ENCODE measurements at places on chromosomes 6 and 20.

GRCh38 chr20:4483961-4484360 is 237.7 kb upstream of the PRND start:
- no peak for DNase-seq

- DNase-seq = no peak
These were observed 8.0 kb downstream of the MUCL3 start for GRCh38 chr6:30948811-30949210.

DNA sequence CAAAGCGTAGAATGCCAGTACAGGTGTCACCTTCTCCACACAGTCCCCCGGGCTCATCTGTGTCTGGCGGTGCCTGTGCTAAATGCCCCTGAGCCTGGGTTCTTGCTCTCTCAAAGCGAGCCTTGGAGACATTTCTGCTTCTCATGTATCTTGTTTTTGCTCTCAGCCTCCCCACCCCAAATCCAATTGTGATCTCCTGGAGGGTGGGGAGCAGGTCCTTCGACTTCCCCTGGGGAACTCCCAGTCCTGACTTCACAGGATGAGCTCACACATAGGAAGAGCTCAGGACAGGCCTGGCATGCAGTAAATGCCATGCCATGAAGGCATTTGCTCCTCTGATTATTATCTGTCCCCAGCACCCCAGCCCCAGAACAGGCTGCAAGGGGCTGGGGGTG is 58.1 kb downstream of the NOL4L start:
- no peak for DNase-seq

DNA sequence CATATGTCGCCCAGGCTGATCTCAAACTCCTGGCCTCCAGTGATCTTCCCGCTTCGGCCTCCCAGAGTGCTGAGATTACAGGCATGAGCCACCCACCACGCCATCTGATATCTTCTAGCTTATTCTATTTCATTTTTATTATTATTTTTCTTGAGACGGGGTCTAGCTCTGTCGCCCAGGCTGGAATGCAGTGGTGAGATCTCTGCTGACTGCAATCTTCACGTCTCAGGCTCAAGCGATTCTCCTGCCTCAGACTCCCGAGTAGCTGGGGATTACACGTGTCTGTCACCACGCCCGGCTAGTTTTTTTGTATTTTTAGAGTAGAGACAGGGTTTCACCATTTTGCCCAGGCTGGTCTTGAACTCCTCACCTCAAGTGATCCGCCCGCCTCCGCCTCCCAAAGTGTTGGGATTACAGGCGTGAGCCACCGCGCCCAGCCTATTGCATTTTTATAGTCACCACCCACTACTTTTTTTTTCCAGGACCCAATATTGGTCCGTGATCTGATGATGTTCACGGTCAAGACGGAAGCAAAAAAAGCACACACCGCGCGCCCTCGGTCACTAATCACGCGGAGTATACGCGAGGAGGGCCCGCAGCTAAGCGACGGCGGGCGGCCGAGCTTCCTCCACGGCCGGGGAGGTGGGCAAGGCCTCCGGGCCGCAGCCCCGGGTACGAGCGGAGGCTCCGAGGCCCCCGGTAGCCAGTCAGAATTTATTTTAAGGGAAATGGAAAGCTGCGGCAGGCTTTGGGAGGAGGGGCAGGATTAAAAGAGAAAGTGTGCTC is 1.1 kb upstream of the LSM14B start:
- no peak for DNase-seq

GRCh38 chr6:56927538-56928453 is 27.1 kb upstream of the BEND6 start:
- DNase-seq = no peak

GRCh38 chr20:4726710-4727397 is 5.1 kb downstream of the PRND start:
- no peak for DNase-seq

- DNase-seq = no peak
These were observed 36.5 kb upstream of the BCLAF1 start for GRCh38 chr6:136326038-136326553.

DNA sequence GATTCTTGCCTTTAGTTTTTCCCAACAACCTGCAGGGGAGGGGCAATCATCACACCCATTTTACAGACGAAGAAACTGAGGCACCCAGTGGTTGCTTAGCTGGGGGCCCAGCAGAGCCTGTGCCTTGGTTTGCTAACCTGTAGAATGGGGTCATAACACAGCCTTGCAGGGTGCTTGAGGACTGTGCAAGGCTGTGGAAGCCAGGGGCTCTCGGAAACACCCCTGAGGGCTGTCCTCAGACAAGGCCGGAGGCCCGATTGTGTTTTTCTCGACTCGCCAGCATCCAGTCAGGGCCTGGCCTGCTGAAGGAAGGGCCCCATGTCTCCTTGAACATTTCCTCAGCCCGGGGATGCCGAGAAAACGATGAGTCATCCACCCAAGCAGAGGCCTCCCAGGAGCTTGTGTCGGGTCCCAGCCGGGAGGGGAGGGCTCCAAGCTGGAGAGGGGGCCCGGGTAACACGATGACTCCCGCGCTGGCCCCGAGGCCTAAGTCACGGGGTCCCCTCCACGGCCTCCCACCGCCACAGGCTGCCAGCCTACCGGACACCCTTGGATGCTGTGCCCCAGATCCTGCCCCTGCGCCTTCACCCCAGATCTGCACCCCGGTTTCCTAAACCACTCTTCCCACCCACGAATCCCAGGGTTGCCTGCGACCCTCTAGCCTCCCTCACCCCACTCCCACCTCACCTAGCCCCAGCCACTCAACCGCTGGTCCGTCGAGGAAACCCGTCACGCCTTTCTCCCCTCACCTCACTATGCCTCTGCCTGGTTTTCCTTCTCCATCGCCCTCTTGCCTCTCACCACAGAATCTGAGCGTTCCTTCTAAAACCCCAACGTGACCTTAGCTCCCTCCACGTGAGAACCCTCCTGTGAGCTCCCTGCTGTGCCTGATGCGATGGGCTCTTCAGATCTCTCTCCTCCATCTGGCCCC is 10.6 kb downstream of the NOL4L start:
- DNase-seq = no peak

GRCh38 chr6:50791900-50792508 is 26.7 kb upstream of the TFAP2B start:
- DNase-seq = no peak

GRCh38 chr20:20297752-20298151 is 70.2 kb upstream of the INSM1 start:
- no peak for DNase-seq

DNA sequence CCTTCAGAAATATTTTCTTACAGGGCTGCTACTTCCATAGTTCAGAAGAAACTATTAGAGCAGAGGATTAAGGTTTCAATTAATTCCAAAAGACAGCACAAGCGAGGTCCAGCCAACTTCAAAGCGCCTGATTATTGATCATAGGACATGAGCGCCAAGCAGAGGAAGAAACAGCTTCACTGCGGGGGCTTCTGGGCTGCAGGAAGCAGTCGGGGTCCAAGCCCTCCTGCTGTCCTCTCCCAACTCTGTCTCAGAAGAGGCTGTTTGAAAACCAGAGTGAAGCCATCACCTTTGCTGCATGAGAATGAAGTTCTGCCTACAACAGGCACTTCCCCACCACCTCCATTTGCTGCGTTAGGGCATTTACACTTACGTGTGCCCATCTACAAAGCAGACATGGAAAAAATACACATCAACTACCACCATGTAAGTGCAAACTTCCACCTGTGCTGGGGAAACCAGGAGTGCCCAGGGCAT is 23.9 kb downstream of the SUMO4 start:
- no peak for DNase-seq

GRCh38 chr6:139473731-139474130 is 99.3 kb upstream of the CITED2 start:
- no peak for DNase-seq

DNA sequence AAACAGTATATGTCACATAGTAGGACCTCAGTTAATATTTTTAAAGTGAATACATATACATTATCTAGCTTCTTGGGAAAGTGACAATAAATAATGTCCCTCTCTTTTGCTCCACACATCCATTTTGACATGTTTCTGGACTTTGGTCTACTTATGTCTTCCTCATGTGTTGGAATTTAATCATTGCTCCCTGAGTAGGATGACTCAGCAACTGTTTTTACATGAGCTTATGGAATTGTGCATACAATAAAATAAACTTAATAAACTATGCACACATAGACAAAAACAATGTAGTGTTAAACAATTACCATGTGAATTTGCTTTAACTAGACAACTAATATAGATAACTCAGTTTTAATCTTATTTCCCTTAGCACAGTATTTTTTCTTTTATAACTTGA is 503.8 kb downstream of the TFAP2B start:
- DNase-seq = no peak

DNA sequence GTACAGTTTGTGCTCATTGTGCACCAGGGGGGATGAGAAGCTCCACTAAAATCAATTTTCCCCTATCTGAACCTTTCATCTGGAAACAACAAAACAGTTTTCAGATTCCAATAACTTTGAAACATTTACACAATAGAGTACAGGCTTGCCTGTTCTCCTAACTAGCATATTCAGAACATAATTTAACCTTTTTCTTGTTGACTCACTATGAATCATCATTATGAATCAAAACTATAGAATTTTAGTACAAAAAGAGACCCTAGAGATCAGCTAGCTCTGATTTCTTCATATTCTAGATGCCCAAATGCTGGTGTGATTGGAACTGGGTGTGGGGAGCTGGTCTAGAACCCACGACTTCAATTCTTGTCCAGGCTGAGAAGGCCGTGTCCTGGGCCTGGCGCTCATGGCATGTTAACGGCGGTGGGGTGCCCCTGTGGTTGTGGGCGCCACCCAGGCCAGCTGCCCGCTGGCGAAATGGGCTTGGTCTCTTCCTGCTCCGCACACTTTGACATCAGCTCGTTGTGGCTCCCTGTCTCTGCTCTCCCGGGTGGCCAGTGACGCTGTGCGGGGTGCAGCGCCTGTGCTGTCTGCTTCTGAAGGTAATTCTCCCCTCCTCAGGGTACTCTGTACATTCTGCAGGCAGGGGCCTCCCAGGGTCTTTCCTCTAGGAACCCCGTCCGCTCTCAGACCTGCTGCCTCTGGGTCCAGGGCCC is 29.9 kb upstream of the AGPAT4 start:
- DNase-seq = no peak

DNA sequence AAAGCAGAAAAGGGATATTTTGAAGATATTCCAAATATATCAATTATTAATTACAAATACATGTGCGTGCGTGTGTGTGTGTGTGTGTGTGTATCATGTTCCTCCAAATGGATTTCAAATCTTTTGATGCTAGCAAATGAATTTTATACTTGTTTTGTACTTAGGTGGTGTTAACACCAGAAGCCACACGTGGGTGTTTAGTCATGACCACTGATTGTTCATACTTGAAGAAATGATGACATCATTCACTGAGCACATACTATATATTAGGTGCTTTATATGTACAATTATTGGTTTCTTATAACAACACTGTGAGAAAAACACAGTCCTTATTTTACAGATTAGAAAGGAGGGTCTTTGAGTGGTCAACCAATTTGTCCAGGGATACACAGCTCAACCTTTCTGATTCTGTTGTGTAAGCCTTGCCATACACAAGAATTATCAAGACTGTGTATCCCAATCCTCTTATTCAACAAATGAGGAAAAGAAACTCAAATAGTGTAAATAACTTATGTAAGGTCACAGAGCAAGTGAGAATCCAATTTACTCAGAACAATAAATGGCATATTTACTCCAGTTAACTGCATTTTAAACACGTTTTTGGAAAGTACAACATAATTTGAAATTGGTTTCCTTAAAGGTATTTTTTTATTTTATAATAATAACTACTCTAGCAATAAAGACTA is 88.5 kb downstream of the BCAS1 start:
- no peak for DNase-seq

GRCh38 chr6:134288538-134289203 is 29.2 kb downstream of the SGK1 start:
- DNase-seq = no peak

- no peak for DNase-seq
These were observed 12.2 kb downstream of the SNAP91 start for GRCh38 chr6:83696674-83697073.

GRCh38 chr20:60662307-60662706 is 589.8 kb upstream of the CDH4 start:
- DNase-seq = no peak

- no peak for DNase-seq
These were observed 9.3 kb upstream of the GFOD1 start for GRCh38 chr6:13496513-13497190.

DNA sequence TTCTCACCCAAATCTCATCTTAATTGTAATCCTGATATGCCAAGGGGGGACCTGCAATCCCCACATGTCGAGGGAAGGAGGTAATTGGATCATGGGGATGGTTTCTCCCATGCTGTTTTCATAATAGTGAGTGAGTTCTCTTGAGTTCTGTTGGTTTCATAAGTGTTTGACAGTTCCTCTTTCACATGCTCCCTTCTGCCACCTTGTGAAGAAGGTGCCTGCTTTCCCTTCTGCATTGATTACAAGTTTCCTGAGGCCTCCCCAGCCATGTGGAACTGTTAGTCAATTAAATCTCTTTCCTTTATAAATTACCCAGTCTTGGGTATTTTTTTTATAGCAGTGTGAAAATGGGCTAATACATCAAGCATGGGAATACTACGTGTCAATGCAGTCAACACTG is 925.0 kb upstream of the MAN1A1 start:
- DNase-seq = no peak

DNA sequence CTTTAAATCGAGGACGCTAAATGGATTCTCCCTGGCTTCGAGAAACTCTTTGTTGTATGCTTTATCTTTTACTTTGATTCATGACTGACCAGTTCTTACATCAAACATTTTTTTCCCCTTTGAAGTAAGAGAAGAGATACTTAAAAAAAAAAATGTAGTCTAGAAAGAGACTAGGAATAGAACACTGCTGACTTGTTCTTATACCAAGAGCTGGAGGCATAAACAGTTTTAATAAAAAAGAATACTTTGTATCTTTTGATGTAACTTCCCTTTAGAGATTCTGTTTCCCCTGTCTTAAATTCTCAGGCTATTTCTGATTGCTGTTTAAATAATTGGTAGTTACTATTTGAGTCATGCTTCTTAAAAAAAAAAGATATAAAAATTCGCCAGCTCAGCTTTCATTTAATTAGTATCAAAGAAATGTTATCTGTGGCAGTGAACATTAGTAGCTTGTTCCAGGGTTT is 4.8 kb downstream of the ASXL1 start:
- DNase-seq = no peak

- DNase-seq = no peak
These were observed 72.7 kb downstream of the IGF2R start for GRCh38 chr6:160041608-160042007.

DNA sequence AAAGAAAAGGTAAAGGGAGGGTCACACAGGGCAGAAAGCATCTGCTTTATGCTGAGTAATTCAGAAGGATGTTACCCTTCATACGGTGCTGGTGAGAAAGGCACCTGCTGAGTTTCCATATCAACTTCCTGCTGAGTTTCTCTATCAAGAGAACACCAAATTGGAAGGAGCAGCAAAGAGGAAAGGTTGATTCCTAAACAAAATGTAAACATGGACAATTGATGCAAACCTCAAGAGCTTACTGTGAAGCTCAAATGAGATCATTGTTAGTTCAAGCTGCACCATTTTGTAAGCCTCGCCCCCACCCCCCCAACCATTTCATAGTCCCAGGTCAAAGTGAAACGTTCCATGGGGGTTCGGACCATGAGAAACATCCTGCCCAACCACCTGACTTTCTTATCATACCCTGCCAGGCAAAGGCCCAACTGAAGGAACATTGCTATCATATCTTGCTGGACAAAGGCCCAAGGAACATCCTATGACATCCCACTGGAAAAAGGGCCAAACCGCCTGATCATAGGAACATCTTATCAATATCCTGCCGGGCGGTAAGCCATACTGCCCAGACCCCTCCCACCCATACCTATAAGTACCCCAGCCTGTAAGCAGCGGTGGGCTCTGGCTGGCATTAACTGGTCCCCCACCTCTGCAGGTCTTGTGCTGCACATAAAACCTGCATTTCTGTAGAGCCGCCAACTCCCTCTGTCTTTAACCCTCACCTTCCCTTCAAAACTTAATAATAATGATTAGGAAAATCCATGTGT is 171.6 kb downstream of the UBE3D start:
- no peak for DNase-seq

Data from NCI-H187 (cell line).